Choroid plexus epithelial cell (primary cell): ENCODE measurements at places on chromosomes 7 and 10.

GRCh38 chr10:116538456-116538855 lies 7.3 kb upstream of the PNLIP start:
- DNase-seq, result peak; percentile 12

- DNase-seq, result no peak
These were observed 3.2 kb upstream of the ASCC1 start for GRCh38 chr10:72219235-72219814.

GRCh38 chr10:28179006-28179742 lies 123.7 kb downstream of the MPP7 start:
- peak; percentile 73 for DNase-seq

DNA sequence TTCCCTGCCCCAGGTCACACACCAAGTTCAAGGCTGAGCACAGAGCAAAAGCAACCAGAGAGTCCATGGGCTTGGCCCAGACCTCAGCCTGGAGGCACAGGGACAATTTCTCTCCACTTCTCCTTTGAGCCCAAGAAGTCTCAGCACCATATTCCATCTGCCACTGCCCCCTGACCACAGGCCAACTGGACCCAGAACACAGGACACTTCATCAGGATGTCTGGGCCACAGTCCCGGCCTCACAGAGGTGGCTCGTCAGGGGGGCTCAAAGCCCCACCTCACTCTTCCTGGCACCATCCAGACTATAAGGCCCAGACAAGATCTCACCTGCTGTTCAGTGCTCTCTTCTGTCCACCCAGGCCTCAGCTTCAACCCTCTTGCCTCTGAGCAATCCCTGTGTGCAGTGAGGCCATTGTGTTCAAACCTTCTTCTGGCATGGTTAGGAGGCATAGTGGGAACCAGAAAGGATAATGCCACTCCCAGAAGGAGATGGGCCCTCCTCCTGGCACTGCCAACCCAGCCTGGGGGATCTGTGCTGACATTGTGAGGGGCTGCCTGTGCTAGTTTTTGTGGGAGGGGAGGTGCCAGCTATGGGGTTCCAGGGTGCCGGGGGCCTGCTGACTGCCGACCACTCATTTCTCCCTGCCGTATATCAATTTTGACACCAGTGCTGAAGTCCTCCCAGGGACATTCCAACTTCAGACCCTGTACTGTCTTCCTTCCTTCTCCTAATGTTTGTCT lies 49.7 kb upstream of the ANTXRL start:
- DNase-seq, result no peak

- DNase-seq, result peak; percentile 6
These were observed 56.4 kb upstream of the MTPN start for GRCh38 chr7:136033413-136034031.

GRCh38 chr10:84424731-84425167 lies 96.4 kb downstream of the CCSER2 start:
- peak; percentile 99 for DNase-seq

- DNase-seq, result no peak
These were observed 109.4 kb downstream of the TMEM26 start for GRCh38 chr10:61343796-61344195.

- DNase-seq, result no peak
These were observed 10.2 kb downstream of the DGKI start for GRCh38 chr7:137836541-137836940.

DNA sequence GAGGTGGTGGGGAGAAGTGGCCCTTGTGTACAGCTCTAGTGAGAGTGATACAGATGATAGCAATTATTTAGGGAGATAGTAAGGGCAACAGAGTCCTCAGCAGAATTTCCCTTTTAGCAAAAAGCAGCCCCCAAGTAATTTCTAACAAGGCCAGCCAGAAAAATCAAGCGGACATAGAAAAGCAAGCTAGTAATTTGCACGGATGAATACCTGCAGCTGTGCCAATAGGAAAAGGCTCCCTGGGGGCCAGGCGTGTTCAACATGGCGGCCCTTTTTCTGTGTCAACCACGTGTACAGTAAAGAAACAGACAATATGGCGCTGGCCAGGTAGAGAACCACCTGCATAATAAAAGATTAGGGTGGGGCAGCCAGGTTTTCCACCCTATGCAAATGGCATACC lies 7.4 kb downstream of the MCM10 start:
- DNase-seq, result no peak
